Activated CD4-positive, alpha-beta T cell treated with anti-CD3 and anti-CD28 coated beads for 36 hours (primary cell): ENCODE measurements at places on chromosomes 3 and 15.

DNA sequence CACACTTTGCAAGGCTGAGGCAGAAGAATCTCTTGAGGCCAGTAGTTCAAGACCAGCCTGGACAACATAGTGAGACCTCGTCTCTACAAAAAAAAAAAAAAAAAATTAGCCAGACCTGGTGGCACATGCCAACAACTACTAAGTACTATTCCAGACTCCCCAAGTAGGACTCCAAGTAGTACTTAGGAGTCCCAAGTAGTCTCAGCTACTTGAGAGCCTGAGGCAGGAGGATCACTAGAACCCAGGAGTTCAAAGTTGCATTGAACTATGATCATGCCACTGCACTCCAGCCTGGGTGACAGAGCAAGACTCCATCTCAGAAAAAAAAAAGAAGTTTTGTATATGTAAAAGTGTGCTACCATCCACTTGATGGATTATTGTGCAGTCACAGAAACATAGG, 486.6 kb downstream of the SOX2 start:
- DNase-seq = no peak

DNA sequence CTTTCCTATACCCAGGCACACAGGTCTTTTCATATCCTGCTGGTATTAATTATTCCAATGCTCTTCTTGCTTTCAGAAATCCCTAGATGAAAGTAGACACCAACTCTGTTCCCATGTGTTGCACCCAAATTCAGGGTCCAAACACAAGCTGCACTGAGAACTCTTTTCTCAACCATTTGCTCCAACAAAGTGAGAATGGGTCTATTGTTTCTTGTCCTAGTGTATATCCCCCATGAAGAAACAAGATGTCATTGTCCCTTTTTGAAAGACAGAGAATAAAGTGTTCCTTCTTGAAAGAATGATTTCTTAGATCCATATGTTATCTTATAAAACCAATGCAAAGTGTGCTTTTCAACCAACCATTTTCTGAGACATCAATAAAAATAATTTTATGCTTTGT, 353.7 kb downstream of the CNTN6 start:
- DNase-seq = no peak

- no peak for DNase-seq
These were observed 20.8 kb upstream of the APH1B start for GRCh38 chr15:63256433-63257274.

DNA sequence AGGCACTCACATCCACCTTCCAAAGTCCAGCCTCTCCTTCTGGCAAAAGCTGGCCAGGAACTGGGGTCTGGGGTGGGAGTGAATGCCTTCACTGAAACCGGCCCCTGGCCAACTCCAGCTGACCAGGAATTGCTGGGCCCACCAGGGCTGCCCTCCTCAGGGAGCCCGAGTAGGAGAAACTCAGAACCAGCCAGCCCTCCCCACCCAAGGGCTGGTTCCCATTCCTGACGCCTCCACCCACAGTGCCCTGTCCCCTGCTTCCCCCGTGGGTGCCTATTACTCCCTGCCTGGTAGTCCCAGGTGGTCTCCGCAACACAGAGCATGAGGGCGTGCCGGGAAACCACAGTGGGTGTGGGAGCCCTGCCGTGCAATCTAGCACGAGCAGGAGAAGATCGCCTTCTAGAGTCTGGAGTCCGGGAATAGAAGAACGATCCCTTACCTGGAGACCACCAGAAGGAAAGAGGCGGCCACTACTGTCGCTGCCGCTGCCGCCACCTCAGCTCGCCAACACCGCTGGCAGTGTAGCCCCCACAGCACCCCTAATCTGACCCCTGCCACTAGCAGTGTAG, 178.8 kb downstream of the POTEB3 start:
- no peak for DNase-seq

GRCh38 chr3:134339331-134339730, 34.9 kb downstream of the AMOTL2 start:
- no peak for DNase-seq

- no peak for DNase-seq
These were observed 24.8 kb downstream of the TPRA1 start for GRCh38 chr3:127565711-127566110.

GRCh38 chr15:92502336-92502735, 108.7 kb downstream of the ST8SIA2 start:
- no peak for DNase-seq

GRCh38 chr15:73940061-73940981, 14.1 kb downstream of the LOXL1 start:
- no peak for DNase-seq

- no peak for DNase-seq
These were observed 27.9 kb downstream of the USP3 start for GRCh38 chr15:63532307-63532744.

DNA sequence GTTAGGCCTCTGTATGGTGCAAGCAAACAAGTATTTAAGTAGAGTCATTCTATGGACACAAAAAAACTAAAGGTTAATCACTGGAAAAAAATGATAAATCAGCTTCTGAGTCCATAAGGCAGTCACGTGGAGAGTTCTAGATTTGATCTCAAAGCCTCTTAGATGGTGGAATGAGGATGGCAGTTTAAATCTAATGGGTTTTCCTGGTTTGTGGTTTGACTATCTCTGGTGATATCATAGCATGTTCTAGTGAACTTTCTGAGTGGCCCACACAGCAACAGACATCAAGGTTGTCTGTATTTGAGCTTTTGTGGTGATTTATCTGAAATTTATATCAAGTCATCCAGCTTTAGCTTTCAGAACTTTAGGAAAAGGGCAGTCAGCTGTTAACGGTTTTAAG, 52.4 kb downstream of the ILDR1 start:
- DNase-seq = no peak

DNA sequence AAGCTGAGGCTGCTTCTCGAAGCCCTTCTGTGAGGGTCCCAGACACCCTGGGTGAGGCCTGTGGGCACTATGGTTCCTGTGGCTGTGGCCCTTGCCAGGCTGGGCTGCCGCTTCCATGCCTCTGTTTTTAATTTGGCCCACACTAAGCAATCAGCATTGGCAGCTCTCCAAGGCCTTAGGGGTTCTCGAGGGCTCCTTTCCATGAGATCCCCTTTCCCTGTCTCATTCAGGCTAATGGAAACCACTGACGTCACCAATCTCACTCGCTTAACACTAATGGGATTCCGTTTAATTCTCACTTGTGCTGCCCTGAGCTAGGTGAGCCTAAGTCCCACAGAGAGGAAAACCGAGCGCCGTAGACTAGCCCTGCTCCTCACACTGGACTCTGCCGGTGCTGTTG, 60.2 kb upstream of the RAB6B start:
- no peak for DNase-seq

DNA sequence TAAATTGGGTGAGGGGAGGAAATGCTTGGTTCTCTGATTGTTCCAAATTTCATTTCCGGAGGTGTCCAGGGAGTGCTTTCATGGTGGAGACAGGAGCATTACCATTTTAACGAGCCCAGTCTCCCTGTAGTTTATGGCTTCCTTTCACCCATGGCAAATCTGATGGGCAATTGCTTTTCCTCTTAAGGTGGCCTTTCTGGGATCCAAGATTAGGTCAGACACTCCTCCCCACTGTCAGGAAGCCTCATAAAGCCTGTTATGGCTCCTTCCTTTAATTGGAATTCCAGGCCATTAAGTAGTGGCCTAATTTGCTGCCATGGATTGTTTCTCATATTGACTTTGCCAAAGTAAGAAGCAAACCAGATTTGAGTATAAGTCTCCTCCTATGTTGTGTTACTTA, 157.8 kb downstream of the PDCD6IP start:
- DNase-seq = no peak

GRCh38 chr3:13767896-13768295, 112.0 kb downstream of the WNT7A start:
- no peak for DNase-seq

GRCh38 chr3:2099028-2099671, 484 bp downstream of the CNTN4 start:
- peak; percentile 11 for DNase-seq

- no peak for DNase-seq
These were observed at the start of gene PRTG for GRCh38 chr15:55742927-55743728. PRTG (minus strand) TSS chr15:55743152; CDS start chr15:55742931, 221 bp downstream.

GRCh38 chr3:513301-513700, 316.7 kb downstream of the CHL1 start:
- no peak for DNase-seq

DNA sequence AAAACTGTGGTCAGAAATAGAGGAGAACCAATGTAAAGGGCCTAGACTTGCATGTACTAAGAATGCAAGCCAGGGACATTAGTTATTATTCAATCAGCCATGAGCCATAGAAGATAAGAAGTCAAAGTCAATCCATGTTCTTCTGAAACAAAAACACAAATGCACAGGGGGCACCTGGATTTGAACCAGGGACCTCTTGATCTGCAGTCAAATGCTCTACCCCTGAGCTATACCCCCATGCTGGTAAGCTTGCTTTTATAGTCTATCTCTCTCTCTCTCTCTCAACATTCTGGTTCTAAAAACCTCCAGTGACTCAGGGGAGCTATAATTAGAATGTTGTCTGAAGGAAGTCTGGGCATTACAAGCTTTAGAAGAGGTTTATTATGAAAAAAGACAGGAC, 85.6 kb upstream of the ACP3 start:
- no peak for DNase-seq

- DNase-seq = no peak
These were observed 93.6 kb downstream of the TBC1D2B start for GRCh38 chr15:77983708-77984445.

DNA sequence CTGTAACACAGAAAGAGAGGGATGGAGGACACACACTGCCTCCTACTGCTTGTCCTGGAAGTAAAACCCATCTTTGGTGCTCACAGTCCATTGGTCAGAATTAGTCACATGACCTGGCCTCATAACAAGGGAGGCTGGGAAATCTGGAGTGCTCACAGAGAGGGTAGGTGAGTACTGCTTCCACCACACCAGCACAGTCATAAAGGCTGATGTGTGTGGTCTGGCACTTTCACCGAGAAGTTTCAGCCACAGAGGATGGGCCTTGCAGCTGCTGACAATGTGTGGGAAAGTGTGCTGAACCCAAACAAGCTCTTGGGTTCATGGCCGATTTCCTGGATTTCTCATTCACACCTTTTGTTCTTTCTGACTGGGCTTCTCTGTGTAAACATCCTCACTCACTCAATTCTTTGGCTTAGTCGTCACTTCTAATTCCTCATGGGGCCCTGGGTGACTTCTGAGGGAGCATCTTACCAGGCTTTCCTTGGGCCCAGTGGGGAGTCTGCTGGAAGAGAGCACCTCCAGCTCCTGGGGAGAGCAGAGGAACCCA, 100.7 kb downstream of the ASB7 start:
- peak; percentile 80 for DNase-seq

- no peak for DNase-seq
These were observed 145.8 kb upstream of the UBE2E1 start for GRCh38 chr3:23659840-23660430.

DNA sequence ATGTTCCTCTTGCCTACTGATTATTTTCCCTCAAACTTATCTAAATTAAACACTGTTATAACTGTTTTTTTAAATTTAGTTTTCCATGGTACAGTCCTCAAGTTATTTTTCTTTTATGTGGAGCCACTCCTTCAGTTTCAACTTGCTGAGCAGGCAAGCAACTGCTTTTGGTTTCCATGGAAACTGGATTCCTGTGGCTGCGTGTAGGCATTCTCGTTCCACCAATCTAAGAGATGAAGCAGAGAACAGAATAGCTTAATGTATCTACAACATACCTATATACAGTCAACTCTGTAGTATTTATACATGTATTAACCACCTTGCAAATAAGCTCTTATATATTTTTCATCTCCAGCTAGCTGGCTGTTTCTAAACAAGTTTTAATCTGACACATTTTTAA, 25.8 kb upstream of the ANXA2 start:
- peak; percentile 26 for DNase-seq

GRCh38 chr3:8313560-8314267, 187.9 kb upstream of the LMCD1 start:
- DNase-seq = no peak

DNA sequence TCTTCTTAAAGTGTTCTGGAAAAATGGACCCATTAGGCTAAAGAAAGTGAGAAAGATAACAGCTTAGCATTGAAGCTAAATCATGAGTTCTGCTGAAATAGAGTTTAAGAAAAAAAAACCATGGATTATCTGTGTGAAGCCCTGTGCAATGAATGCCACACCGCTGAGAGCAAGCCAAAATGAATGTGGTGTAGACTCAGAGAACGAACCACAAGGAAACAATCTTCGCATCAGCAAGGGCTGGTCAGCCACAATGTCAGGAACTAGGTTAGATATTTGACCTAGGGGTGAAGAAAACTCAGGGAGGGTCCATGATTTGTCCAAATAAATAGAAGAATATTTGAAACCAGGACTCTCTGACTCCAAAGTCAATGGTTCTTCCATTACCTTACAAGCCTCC, 91.4 kb upstream of the MEX3B start:
- no peak for DNase-seq

DNA sequence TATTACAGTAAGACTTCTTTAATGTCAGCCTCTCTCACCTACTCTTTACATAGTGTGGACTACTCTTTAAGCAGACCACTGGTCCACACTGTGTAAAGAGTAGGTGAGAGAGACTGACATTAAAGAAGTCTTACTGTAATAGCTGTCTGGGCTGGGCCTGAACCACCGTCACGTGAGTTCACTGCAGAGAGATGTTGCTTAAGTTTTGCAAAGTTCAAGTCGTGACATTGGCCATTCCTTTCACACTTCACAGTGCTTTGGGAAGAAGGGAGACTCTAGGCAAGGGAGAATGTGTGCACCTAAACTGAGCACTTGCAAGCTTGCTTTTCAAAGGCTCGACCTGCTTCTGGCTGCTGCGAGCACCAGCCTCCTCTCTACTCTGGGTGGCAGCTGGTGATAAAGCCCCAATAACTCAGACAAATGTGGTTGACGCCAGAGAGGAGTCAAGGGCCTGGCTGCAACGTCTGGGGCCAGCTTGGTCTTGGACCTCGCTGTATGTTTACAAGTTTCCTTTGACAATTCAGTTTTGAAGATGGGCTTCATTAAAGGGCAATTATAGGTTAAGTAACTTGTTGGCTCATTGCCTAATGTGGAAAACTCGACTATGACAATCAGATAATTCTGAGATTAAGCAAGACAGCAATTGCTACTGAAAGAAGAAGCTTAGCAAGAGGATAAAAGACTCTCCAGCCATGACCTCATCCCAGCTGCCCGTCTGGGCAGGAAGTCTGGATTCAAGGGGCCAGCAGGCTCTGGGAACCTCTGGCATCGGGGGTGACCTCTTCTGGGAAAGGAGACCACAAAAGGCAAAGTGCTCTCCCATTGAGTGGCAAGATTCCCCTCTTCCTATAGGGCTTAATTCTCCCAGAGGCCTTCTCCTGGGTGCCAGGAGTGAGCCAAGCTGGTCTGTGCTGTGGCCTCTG, 242.1 kb upstream of the TLE3 start:
- no peak for DNase-seq

DNA sequence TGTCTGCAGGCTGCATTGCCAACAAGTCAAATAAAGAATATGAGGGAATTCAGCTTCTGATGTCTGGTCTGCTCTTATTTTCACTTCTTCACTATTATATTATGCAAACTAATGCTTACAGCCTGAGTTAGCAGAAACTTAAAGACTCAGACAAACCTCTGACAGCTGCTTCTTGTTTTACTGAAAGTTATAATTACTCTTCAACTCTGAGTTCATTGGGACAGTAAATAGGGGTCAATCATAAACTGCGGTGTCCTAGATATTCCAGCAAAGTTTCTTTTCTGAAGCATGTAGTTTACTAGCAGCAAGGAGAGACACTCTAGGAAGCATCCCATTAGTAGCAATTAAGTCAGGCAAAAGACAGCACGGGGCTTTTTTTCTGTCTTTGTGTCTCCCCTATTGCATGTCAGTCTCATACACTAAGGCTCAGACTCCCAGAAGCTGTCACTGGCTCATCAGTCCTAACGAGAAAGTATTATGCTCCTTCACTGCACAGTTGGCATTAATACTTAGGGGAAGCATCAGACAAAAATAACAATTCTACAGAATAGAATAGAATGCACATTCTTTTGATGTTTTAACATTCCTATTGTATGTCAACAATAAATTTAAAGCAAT, 1060.8 kb downstream of the ROBO1 start:
- no peak for DNase-seq
